ENCODE measurements at places on chromosomes 7 and 10. TPM values are rescaled to one million over a fixed set of nuclear protein-coding genes. Genes with fewer than 3 reads are reported as not detected.

- H3K27me3 ChIP-seq: no peaks in the 10 kb centered on the region
- no peaks in the 10 kb centered on the region for H3K4me1 ChIP-seq
- H3K27ac ChIP-seq: no peak overlapping the region
- no peak overlapping the region for H3K4me3 ChIP-seq
- DNase-seq: no peak
- H3K36me3 ChIP-seq: no peaks in the 10 kb centered on the region
Observed at GRCh38 chr7:127910670-127911069, 120.6 kb downstream of the LRRC4 start.

- H3K27ac ChIP-seq: no peak overlapping the region
- H3K4me1 ChIP-seq: peaks cover 9% of the 10 kb centered on the region
- H3K36me3 ChIP-seq: no peaks in the 10 kb centered on the region
- H3K4me3 ChIP-seq: no peak overlapping the region
- H3K27me3 ChIP-seq: no peaks in the 10 kb centered on the region
- no peak for DNase-seq
Observed at GRCh38 chr10:132336919-132337407, 5.0 kb downstream of the LRRC27 start.

The MALRD1 gene
- 1.1 TPM for total RNA-seq

The AS3MT gene
- 5.2 TPM for total RNA-seq

The KCP gene
- not detected for total RNA-seq

Measured in A673 (cell line).